ENCODE measurements at places on chromosomes 4 and X.

DNA sequence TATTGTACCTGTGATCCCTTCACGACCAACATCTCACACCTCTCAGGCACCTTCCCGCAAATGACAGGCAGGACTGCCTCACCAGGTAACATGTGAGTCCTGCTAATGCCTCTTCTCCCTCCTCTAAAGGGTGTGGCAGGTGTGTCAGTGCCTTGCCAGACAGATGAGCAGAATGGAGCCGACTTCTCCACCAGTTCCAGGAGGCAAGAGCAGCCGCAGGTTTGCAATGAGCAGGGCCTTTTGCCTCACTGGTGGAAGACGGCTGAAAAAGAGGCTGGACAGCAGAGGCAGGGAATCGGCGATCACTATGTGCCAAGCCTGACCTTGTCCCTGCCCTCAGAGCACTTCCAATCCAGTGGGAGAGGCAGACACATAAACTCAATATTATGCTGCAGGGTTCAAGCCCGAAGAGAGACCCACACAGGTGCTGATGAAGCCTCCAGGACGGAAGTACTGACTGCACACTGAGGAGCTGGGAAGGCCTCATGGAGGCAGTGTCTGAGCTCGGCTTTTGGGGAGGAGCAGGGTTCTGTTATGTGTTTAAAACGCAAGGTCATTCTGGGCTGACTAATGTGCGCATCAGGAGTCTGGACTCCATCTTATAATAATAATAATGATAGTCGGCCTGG, 57.9 kb downstream of the C4orf50 start:
- no peak for DNase-seq

GRCh38 chr4:723751-724530, 18.3 kb downstream of the PCGF3 start:
- no peak for DNase-seq

GRCh38 chrX:107982356-107982755, at the start of gene TEX13B:
TEX13B (minus strand) TSS chrX:107982370; CDS start chrX:107982127, 243 bp downstream.
- no peak for DNase-seq

GRCh38 chr4:58587856-58588255, 1477.7 kb upstream of the IGFBP7 start:
- no peak for DNase-seq

DNA sequence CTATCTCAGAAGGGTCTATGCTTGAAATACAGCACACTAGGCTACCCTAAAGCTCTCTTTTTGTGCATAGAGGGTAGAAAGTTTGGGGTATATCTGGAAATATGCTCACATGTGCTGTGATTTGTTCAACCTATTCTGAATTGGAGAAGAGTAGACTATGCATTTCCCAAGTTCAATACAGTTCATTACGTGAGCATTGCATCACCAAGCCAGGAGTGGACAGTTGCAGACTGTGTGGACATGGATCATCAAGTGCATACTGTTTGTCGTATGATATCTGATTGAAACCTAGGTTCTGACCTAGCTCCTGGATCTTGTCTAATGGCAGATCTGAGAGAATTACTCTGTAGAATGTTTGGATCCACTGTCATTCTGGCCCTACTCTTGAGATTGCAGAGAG, 161.1 kb downstream of the FRAS1 start:
- no peak for DNase-seq

DNA sequence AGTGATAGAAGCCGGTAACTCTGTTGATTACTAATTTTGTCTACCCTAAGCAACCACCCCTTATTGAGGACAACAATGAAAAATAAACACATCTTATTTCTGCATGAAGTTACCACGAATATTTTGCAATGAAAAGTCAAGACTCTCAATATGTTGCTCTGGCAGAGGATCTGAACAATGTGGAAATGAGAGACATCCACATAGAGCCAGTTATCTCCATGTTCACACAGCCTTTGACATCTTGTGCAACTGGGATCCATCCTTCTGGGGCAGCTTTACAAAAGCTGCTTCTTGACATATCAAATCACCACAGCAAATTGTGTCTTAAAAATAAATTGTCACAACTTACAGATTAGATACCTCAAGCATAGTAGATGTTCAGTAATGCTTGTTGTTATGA, 10.2 kb downstream of the EDNRA start:
- DNase-seq: no peak

GRCh38 chrX:3461397-3462165, 115.1 kb upstream of the MXRA5 start:
- DNase-seq: no peak

GRCh38 chr4:94339779-94340178, 2.9 kb downstream of the HPGDS start:
- DNase-seq: no peak

- DNase-seq: no peak
These were observed 102.4 kb upstream of the TBL1X start for GRCh38 chrX:9362363-9362928.

- no peak for DNase-seq
These were observed 10.8 kb upstream of the POLA1 start for GRCh38 chrX:24682739-24683432.

DNA sequence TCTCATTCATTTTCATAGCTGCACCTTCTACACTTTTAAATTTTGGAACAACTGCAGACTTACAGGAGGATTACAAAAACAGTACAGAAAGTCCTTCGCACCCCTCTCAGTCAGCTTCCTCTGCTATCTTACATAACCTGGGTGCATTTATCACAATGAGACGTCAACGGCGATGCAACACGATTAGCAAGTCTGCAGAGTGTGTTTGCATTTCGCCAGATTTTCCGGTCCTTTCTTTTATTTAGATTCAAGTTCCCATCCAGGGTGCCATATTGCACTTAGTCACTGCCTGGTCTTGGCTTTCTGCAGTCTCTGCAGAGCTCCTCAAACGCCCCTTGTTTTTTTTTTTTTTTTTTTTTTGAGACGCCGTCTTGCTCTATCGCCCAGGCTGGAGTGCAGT, 85.9 kb downstream of the ASMT start:
- DNase-seq: peak; percentile 3

GRCh38 chr4:57287687-57288604, 177.8 kb upstream of the IGFBP7 start:
- DNase-seq: no peak

DNA sequence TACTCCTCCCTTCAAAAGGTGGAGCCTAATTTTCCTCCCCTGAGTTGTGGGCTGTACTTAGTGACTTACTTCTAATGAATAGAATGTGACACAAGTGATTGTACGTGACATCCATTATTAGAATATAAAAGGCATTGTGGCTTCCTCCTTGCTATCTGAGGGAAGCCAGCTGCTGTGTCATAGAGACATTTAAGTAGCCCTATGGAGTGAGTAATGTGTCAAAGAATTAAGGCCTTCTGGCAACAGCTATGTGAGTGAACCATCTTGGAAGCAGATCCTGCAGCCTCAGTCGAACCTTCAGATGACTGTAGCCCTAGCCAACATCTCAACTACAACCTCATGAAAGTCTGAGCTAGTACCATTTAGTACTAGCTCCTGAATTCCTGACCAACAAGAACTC, 76.1 kb downstream of the BCOR start:
- DNase-seq: no peak

- DNase-seq: peak; percentile 0
These were observed 12.4 kb upstream of the ARHGAP6 start for GRCh38 chrX:11678158-11678557.

DNA sequence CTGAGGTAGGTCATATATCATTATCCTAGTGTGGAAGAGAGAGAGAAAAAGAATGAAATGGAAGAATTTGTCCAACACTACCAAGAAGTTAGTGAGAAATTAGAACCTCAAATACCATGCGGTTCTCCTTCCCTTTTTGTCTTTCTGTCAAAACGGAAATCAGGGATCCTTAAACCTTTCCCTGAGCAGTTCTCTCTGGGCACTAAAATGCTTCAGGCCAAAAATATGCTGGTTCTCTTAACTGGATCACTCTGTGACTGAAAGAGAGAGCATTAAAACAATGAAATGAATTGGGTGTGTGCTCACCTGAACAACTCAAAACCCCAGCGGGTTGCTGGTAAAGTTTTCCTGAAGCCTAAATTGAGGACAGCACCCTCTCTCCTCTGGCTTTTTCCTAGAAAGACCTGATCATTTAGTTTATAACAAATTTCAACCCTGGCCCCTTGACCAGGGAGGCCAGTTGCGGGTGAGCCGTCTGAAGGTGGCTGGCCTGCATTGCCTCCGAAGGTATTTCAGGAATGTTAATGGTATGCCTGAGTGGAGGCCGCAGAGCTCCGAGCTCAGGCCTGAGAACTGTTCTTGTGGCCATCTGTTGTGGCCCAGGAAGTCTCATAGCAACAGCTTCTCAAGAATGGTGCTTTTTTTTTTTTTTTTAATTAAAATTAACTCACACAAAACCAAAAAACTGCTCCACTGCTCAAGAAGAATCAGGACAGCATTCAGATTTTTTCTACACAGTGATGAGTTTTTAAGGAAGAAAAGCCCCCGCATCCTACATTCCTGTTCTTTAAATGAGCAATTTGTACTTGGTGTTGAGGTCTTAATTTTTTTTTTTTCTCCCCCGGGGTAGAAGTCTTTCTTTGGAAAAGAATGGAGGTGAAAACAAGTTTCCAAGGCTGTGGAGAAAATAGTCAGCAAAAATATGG, 155.1 kb downstream of the SHROOM3 start:
- DNase-seq: no peak

- peak; percentile 79 for DNase-seq
These were observed 84.8 kb upstream of the WDR44 start for GRCh38 chrX:118261151-118261550.

DNA sequence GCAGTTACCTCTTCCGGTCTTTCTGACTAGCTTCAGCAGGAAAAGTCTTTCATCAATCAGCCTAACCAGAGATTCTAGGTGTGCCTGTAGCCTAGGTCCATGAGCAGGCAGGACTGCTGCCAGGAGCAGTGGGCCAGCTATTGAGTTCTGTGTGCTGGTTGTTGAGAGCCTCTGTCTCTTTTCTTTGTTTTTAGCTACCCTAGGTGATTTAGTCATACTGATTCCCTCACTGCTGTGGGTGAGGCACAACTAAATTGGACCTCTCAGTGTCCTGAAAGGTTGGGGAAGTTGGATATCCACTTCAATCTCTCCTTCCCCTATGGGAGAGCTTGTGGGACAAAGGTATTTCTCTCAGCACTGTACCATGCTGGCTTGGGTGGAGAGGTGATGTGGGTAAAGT, 354.9 kb downstream of the GPAT3 start:
- DNase-seq: no peak

- peak; percentile 18 for DNase-seq
These were observed 48.4 kb downstream of the PTTG2 start for GRCh38 chr4:38008571-38009021.

DNA sequence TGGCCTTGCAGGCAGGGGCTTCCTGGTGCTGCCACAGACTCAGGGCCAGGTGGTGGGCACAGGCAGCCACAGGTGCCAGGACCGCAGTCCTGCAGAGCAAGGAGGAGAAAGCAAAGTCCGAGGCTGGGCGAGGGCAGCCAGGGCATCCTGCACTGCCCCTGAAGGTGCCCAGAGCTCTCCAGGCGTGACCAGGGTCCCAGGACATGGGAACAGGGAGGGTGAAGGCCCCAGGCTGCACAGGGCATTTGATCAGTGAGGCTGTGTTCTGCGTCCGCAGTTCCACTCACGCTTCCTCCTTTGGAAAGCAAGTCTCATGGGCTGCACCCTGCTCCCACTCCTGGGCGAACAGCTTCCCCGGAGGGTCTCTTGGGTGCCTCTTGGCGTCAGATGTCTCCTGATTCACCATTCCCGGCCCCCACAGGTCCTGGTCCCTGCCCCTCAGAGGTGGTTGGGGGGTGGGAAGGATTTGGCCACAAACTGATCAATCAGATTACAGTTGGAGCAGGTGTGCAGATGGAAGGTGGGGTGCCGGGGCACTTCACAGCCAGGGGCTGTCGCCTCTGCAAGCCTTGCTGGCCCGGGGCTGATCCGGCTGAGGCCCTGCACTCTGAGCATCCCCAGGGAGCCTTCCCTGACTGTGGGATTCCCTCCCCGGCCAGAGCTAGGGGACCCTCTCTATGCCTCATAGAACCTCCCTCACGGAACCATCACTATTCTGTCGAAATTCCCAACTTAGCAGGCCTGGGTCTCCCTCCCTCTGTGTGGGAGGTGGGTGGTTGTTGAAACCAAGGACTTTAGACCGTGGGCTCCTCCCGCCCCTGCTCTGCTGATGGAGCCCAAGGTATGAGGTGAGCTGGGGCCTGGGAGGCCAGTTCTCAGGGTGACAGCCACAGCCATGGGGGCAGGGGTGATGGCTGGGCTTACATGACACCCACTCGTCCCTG, 3.3 kb downstream of the SH3TC1 start:
- DNase-seq: no peak

DNA sequence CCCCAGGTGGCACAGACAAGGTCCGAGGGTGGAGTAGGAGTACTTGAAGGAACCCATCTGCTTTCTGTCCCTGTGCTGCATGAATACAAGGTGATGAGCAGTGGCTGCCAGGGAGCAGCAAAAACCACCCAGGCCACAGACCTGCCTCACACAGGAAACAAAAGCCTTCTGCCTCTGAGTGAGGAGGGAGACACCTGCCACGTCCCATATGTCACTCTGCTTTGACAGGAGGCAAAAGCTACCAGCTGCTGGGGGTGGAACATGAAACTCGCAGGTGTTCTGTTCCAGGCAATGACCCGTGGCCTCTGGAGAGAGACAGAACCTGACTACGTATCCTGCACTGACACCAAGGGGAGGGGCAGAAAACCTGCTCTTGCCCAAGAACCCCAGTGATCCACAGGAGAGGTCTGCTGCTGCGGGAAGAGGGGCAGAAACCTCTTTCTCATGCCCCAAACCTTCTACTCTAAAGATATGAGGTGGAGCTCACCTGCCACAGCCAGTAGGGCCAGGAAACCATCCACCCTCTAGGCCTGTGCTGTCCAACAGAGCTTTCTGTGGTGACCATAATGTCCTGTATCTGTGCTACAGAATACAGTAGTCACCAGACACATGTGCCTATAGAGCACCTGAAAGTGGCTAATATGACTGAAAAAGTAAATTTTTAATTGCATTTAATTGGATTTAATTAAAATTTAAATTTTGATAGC, 172.9 kb downstream of the PRDM5 start:
- DNase-seq: peak; percentile 17

DNA sequence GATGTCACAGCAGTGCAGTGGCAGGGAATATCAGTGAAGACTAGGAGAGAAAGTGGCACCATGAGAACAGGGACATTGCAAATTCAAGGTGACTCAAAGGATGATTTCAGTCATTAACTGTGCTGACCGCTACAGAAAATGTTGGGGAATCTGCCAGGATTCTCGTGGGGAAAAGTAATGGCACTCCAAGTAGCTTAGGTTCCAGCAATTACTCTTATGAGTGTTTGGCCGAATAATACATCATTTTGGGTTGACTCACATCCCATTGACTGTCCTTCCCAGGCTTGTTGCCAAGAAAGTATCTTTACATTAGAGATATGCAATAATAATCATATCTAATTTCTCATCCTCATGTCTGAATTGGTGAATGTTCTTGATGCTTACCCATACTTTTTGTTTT, 1411.1 kb upstream of the PCDH7 start:
- DNase-seq: no peak

- DNase-seq: no peak
These were observed 7.4 kb downstream of the MSL3 start for GRCh38 chrX:11765449-11765848.

- DNase-seq: peak; percentile 6
These were observed 802.4 kb downstream of the TRIML1 start for GRCh38 chr4:188941524-188942119.

GRCh38 chr4:17523662-17524061, 8.7 kb downstream of the CLRN2 start:
- no peak for DNase-seq

GRCh38 chr4:5970381-5971077, 47.7 kb downstream of the C4orf50 start:
- no peak for DNase-seq

GRCh38 chrX:64536736-64537135, 141.5 kb upstream of the MTMR8 start:
- DNase-seq: no peak

GRCh38 chrX:3715921-3716320, 2.5 kb upstream of the PRKX start:
- no peak for DNase-seq

- DNase-seq: no peak
These were observed 86.2 kb downstream of the JAKMIP1 start for GRCh38 chr4:6114181-6114580.

Data from NCI-H82 (cell line).